GM13976 (cell line): ENCODE measurements at places on chromosomes 3 and 15.

- no peak for DNase-seq
Observed at GRCh38 chr3:175646865-175647264, 787.7 kb downstream of the NAALADL2 start.

DNA sequence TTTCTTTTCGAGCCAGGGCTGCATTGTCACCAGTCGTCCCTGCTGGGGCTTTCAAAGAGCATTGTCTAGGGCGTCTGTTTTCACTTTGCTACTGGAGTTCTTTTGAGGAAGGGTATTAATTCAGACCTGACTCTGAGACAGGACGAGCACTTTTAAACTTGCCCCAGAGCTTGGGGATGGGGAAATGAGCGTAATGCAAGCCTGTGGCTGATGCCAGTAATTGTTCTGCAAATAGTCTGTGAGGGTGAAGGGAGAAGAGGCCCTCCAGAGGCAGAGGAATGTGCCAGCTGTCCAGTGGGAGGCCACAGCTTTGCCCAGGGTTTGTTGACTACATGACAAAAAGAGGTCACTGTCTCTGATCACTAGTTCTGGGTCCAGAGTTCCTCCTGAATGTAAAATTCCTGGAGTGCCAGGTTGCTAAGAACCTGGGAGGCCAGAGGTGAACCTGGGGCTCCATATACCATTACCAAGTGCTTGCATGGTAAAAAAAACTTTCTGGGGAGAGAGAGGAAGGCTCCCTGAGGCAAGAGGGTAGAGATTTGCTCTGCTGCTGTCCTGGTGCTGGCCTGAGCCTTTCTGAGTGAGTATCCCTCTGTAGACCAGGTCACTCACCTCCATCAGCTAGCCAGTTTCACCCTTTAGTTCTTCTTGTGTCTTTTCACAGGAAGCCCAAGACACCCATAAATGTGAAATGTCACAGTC is 14.8 kb downstream of the EEFSEC start:
- no peak for DNase-seq

DNA sequence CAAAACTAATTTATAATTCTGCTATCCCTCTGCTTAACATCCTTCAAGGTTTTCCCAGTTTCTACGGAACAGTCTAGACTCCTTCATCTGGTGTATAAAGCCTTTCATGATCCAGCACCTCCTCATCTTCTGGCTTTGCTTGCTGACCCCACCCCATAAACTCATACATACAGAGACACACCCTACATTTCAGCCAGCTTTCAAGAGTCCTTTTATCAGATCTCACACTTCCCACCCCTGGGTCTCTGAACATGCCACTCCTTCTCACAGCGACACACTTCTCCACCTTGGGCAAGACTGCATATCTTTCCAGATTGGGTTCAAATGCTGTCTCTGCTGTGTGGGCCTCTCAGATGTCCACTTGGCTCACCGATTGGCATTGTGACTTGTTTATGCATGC is 166.8 kb upstream of the LPP start:
- DNase-seq, result no peak

DNA sequence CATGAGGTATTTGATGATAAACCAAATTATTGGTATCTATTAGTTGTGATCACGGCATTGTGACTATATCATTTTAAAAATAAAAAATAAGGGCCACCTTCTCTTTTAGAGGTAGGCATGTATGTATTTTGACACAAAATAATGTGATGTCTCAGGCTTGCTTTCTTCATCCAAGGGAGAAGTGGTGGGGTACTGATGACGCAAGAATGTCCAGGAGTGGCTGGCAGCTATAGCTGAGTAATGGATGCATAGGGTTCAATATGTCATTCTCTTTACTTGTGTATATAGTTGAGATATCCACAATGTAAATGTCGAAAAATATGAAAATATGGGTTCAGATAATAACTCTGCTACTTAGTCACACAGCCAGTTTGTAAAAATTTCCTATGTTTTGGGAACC is 46.8 kb upstream of the NSMCE3 start:
- no peak for DNase-seq

GRCh38 chr3:194158942-194159439 is 23.0 kb downstream of the HES1 start:
- no peak for DNase-seq

GRCh38 chr15:68503791-68504680 is 72.1 kb upstream of the ITGA11 start:
- no peak for DNase-seq

GRCh38 chr3:12797892-12798558 is 1.5 kb downstream of the CAND2 start:
- DNase-seq, result no peak

- DNase-seq, result no peak
Observed at GRCh38 chr15:92429378-92430068, 35.8 kb downstream of the ST8SIA2 start.

DNA sequence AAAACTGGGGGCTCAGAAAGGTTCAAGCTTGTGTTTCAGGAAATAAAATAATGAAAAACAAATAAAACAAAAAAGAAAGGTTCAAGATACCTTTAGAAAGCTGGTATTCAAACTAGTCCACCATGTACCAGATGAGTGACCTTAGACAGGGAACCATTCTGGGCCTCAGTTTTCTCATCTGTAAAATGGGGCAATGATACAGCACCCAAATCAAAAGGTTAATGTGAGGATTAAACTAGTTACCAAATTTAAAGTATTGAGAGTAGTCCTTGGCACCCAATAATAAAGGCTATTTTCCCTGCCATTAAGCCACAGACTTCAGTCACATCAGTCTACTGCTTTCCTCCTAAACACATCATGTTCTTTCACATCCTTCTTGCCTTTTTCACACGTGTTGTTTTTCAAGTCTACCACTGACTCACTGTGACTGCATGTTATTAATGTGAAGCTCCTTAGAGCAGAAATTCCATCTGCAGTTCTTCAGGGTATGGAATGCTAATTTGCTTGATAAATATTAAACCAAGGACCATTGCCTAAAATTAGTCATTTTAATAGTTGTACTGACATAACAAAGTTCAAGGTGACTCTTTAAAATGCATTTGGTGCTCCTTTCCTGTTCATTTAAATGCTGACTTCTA is 19.9 kb downstream of the TAMM41 start:
- peak; percentile 33 for DNase-seq

GRCh38 chr3:182487611-182488010 is 305.7 kb upstream of the ATP11B start:
- no peak for DNase-seq

- peak; percentile 54 for DNase-seq
Observed at GRCh38 chr15:100926971-100927756, 8.0 kb downstream of the LRRK1 start.

GRCh38 chr3:114606336-114606735 is 312.5 kb downstream of the TIGIT start:
- no peak for DNase-seq

GRCh38 chr3:40363674-40364073 is 23.3 kb upstream of the ENTPD3 start:
- DNase-seq, result no peak
